SK-MEL-5 (cell line): ENCODE measurements at places on chromosomes 1 and 21.

- no peak for DNase-seq
These were observed 31.7 kb downstream of the ARHGAP29 start for GRCh38 chr1:94205639-94206038.

- no peak for DNase-seq
These were observed 1353.9 kb downstream of the NCAM2 start for GRCh38 chr21:22352088-22352487.

DNA sequence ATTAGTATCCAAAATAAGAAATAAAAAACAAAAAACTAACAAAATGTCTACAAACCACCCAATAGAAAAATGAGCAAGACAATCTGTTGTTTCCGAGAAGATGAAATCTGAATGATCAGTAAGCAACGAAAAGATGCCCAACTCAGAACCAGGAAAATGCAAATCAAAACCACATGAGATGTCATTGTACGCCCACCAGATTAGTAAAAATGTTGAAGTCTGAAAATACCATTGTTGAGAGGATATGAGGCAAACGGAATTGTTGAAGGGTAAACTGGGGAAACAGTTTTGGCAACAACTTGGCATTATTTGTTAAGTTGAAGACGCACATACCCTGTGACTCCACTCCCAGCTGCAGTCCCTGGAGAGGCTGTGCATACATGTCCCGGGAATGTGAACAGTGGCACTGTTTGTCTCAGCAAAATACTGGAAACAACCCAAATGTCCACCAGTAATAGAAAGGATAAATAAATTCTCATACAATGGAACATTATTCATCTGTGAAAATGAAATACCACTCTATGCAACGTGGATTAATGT, 10.6 kb downstream of the ZBTB17 start:
- DNase-seq: peak; percentile 99

DNA sequence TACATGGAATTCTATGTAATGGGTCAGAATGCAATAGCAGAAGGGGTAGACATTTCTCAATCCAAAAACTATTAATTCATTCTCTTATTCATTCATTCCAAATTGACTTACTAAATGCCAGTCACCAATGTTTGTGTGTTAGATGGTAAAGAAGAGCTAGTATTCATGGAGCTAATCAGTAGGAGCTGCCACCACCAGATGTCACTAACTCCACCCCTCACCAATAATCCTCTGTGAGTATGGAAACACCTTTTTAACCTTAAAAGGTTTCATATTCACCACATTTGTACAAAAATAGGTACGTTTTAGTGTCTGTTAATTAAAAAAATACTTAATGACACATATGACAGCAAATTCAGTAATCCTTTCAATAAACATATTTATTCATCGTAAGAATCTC, 131.8 kb upstream of the PKN2 start:
- DNase-seq: peak; percentile 10

GRCh38 chr1:167423684-167424619, 94.4 kb downstream of the CD247 start:
- no peak for DNase-seq

GRCh38 chr1:85438353-85438752, 26.6 kb downstream of the DDAH1 start:
- no peak for DNase-seq

DNA sequence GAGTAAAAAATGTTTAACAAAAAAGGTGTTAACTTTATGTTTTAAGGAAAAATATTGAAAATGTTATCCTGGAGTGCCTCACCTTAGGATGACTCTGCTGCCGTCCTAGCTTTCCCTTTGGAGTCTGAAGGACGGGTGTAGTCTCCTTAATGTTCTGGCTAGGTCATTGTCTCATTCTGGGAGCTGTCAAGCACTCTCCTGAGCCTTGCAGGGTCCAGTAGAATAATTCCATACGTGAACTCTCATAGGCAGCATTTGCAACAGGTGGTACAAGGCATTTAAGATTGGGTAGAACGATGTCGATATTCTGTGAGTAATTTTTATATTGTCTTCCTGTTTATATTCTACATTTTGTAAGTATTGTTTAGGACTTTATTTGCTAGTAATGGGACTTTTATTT, 283.6 kb upstream of the C1orf105 start:
- DNase-seq: no peak

GRCh38 chr21:32132881-32133280, 146.0 kb downstream of the MIS18A start:
- no peak for DNase-seq

DNA sequence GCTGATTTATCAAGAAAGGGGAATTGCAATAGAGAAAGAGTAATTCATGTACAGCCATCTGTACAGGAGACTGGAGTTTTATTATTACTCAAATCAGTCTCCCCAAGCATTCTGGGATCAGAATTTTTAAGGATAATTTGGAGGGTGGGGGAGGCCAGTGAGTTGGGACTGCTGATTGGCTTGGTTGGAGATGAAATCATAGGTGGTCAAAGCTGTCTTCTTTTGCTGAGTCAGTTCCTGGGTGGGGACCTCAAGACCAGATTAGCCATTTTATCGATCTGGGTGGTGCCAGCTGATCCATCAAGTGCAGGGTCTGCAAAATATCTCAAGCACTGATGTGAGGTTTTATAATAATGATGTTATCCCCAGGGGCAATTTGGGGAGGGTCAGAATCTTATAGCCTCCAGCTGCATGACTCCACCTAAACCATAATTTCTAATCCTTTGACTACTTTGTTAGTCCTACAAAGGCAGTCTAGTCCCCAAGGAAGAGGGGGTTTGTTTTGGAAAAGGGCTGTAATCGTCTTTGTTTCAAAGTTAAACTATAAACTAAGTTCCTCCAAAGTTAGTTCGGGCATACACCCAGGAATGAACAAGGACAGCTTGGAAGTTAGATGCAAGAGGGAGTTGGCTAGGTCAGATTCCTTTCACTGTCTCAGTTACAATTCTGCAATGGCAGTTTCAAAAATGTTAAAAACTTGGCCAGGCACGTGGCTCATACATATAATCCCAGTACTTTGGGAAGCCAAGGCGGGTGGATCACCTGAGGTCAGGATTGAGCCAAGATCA, 16.9 kb upstream of the RAB3B start:
- DNase-seq: no peak

GRCh38 chr1:233086961-233087881, 136.8 kb downstream of the NTPCR start:
- DNase-seq: no peak

- no peak for DNase-seq
These were observed 832.3 kb downstream of the LTN1 start for GRCh38 chr21:28160378-28160777.

GRCh38 chr1:101438359-101438758, 201.5 kb downstream of the S1PR1 start:
- DNase-seq: no peak

DNA sequence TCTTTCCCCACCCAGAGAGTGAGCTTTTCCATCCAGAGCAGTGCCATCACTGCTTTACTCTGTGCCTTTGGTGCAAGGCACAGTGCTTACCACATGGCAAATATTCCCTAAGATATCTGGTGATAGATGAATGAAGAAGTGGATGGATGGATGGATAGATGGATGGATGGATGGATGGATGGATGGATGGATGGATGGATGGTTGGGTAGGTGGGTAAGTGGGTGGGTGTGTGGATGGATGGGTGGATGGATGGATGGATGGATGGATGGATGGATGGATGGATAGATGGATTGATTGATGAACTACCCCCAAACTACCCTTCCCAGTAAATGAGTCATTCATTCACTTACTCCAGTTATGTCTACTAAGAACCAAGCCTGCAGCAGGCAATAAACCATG, 42.9 kb upstream of the SLC44A3 start:
- DNase-seq: no peak

- DNase-seq: peak; percentile 39
These were observed 64.5 kb downstream of the NPHP4 start for GRCh38 chr1:5927506-5928370.

DNA sequence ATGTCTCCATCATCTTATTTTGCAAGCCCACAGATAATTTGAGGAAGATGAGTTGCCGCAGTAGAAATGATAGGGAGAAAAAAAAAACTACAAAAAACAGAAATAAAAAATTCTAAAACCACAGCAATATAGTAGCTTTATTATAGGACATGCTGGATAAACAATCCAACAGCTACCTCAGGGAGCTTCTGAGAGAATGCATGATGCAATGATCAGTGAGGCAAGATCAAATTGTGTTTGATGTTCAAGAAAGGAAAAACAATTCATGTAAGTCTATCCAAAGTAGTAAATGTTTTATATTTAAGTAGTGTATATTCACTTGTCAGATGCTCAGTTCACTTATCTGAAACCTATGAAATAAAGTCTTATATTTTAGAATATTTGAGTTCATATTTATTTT, 6.7 kb downstream of the CR1L start:
- no peak for DNase-seq

DNA sequence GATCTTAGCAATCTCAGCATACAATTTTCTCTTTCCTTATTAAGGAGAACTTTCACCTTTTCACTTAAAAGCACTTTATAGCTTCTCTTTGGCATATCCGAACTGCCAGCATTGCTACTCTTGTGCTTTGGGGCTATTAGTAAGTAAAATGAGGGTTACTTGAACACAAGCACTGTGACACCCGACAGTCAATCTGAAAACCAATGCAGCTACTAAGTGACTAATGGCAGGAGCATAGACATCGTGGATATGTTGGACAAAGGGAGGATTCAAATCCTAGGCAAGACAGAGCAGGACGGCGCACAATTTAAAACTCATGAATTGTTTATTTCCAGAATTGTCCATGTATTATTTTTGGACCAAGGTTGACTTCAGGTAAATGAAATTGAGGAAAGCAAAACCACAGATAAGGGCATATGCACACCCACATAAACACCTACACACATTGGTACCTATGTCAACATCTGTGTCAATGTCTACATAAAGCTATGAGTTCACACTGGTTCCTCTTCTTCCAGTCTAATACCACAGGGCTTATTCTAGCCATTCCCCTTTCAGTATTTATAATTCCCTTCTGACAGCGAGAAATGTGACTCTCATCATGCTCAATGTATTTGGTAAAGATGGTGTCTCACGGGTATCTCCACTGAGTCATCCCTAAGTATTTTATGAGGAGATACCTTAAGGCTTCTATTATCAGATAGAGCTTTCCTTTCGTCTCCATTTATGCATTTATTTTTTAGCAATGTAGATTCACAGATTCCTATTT, 75.3 kb upstream of the RALGPS2 start:
- no peak for DNase-seq

- no peak for DNase-seq
These were observed 183.6 kb downstream of the GIPC2 start for GRCh38 chr1:78229344-78229743.

GRCh38 chr1:27650539-27651175, 15.7 kb upstream of the FGR start:
- DNase-seq: peak; percentile 97

- DNase-seq: peak; percentile 49
These were observed 139.6 kb downstream of the BRINP2 start for GRCh38 chr1:177310326-177310725.

DNA sequence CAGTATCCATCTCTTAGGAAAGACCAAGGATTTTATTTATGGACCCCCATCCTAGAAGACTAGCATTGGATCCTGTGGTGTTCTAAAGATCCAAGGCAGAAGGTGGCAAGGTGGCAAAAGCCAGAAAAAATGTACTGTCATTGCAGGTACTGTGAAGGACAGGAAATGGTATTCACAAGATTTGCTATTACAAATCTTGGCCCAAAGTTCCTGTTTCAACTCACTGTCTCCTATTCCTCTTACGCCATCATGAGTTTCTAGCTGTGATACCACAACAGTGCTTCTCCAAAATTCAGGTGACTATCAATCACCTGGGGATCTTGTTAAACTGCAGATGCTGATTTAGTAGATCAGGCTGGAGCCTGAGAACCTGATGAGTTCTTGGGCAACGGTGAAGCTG, 21.4 kb downstream of the ACP6 start:
- no peak for DNase-seq

- no peak for DNase-seq
These were observed 34.5 kb upstream of the TDRD10 start for GRCh38 chr1:154467434-154468102.

GRCh38 chr1:10693497-10694273, 102.8 kb downstream of the CASZ1 start:
- DNase-seq: peak; percentile 13

DNA sequence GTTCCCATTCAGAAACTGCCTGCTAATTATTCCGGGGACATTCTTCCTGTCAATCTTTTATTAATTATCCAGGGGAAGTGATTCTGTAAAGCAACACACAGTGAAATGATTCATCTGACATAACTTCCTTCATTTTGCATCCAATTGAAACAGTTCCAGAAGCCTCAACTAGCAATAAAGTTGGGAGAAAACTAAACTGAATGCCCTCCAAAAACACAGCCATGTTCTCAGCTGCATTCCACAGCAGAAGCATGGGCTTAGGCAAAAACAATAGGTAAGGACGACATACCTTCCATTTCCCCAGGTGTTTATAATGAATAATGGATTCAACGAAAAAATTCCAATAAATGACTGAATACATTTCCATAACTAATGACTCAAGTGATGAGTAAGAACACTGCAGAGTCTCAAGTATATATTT, 36.9 kb upstream of the TARBP1 start:
- peak; percentile 51 for DNase-seq

DNA sequence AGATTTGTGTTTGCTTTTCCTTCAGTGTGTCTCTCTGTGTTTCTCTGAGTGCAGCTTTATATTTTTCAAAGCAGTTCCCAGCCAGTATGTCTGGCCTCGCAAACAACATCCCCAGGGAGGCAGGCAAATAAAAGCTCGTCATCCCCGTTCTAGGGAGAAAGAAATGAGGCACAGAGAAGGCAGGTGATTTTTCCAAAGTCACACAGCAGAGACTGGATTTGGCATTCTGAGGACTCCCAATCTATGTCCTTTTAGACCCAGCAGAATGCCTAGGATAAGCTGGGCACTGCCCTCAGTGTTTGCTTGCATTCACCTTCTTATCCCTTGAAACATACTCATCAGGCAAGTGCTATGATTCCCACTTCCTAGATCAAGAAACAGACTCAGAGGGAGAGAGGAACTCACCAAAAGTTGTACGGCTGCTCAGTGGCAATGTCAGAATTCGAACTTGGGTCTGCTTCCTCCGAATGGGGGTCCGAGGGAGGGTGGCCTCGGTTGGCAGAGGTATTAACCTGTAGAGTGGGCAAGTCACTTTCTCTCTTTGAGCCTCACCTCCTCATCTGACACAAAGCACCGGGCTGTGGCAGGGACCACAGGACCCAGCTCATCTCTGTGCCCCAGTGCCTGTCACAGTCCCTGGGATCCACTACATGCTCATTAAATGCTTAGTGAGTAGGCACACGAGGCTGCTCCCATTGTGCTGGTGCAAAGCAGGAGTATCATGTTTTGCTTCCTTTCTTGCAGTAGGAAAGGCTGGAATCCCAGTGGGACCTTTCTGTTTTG, 4.2 kb downstream of the RAP1GAP start:
- DNase-seq: no peak
